Bronchus fibroblast of lung (primary cell): ENCODE measurements at places on chromosomes 5 and 9. TPM values are rescaled to one million over a fixed set of nuclear protein-coding genes. Genes with fewer than 3 reads are reported as not detected.

The NR5A1 gene
- not detected in 2 replicates for total RNA-seq

The CYLC2 gene
- total RNA-seq = not detected in 2 replicates

The AMBP gene
- total RNA-seq = not detected in 2 replicates

The TAS2R1 gene
- total RNA-seq = not detected in 2 replicates

The HTR1A gene
- total RNA-seq = not detected in 2 replicates

The NR2F1-AS1 gene
- total RNA-seq = 8.4 and 10.3 TPM in 2 replicates

The STKLD1 gene
- total RNA-seq = not detected in 2 replicates

The MEIKIN gene
- not detected in 2 replicates for total RNA-seq

The CHSY3 gene
- total RNA-seq = 1.8 and 2.4 TPM in 2 replicates
